ENCODE measurements at places on chromosomes 1 and 21. TPM values are rescaled to one million over a fixed set of nuclear protein-coding genes. Genes with fewer than 3 reads are reported as not detected.

DNA sequence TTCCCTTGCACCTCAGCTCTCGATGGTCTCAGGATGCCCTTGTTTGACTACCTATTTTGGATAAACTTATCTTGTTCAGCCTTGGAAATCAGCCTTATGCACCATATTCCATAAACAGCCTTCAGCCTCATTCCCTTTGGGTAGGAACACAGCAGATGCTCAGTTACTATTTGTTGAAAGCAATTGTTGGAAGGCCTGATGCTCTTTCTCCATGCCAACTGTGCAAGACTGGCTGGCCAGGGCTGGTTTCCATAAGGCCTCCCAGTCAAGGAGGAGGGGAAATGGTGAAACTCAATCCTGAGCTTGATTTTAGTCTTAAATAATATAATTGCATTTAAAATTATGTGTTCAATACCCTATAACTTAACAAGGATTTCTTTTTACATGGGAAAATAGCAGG is 121.1 kb upstream of the DEPDC1 start:
- no peak for DNase-seq

- DNase-seq = no peak
Observed at GRCh38 chr21:34925597-34925996, 123.5 kb downstream of the RUNX1 start.

DNA sequence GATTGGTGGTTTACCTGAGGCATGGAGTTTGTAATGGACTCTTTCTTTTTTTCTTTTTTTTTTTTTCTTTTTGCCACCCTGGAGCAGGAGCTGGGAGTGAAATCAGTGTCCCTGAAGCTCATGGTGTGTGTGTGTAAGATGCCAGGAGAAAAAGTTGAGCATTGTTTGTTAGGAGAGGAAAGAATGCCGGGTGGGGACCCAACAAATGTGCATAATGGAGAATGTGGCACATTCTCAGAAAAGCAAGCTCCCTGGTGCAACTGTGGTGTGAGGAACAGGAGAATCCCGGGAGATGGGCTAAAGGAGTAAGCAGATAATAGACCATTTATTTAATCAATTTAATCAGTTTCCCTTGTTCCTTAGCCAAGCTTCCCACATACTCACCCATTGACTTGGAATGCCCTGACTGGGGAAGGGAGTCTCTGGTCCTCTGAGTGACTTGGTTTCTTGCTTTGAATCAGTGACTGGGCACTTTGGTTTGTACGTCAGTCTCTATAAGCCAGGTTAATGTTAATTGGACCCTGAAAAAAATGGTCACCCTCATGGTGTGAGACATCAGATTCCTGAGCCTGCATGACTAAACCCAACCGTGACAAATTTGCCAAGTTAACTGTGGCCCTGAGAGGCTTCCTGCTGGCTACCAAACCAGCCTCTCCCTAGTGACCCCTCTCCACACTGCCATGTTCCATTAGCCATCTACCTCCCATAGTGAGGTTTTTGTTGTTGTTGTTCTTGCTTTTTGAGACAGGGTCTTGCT is 43.9 kb upstream of the ITPKB start:
- DNase-seq = no peak

The TMEM200B gene
- 2.1 TPM for total RNA-seq

The C4BPA gene
- total RNA-seq = 272 TPM

The PTPN22 gene
- total RNA-seq = 11.4 TPM

The LRIG2 gene
- 11.6 TPM for total RNA-seq

The CYYR1 gene
- total RNA-seq = 12.4 TPM
